Stimulated activated CD4-positive, alpha-beta T cell treated with anti-CD3 and anti-CD28 coated beads, Interleukin-1b, Interleukin-23, amount 100 ng/mL, for 4 hours (primary cell): ENCODE measurements at places on chromosomes 16 and 17.

- DNase-seq, result no peak
These were observed 34.2 kb downstream of the RMI2 start for GRCh38 chr16:11379420-11379819.

DNA sequence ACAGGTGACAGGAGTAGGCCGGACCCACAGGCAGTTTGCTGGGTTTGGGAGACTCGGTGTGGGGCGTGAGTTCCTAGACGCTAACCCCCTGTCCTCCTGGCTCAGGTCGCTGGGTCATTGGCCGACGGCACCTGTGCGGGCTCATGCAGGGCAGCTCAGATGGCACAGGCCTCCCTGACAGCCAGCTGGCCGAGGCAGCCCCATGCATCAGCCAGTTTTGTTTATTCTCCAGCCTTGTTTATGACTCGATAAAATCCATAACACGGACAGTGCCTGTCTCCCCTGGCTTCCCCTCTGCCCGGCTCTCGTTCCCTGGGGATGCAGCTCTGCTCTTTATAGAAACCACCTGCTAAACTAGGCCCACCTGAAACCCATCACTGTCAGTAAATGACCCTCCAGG lies 46.0 kb downstream of the SDK2 start:
- DNase-seq, result no peak

DNA sequence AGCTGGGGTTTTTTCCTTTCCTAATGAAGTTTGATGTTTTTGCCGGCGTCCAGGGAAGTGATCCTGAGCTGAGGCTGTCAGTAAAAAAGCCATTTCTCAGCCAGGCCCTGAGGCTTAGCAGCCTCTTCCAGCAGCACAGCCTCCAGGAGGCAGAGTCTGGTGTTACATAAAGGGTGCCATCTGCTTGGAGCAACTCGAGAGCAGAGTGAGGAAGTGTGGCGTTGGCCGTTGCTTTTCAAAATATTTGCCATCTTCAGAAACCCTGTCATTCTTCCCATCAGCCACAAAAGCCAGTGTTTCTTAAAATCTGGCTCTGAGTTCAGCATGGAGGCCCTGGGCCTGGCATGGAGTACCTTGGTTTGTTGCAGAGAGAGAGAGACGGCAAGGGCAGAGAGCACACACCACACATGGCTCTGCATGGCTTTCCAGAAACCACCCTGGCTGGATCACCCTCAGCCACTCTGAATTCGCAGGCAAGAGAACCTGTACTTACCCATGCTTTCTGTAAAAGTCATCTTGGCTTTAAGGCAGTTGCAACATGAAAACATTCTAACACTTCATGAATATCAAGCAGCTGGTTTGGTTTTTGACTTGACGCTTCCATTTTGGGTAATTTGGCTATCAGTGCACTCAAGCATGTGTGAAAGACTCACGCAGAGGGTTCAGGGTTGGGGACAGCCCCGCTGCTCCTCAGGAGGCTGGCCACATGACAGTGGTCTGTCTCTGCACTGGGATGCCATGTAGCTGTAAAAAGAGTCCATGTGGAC lies 21.0 kb downstream of the PMM2 start:
- no peak for DNase-seq

DNA sequence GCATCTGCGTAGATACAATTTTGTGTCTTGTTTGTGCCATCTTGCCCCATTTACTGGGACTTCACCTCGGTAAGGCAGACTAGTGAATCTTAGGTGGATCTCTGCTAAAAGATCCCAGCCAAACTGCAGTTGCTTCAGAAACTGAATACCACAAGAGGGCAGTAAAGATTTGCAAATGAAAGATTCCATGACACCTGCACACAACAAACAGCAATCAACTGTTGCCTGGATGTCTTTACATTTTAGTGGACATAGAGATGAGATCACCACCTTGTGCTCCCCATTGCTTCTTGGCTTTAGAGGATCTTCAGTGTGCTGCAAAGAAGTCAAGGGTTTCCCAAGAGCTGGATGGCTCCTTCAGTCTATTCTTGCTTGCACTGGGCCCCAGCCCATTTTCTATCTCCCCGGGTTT lies 119.2 kb upstream of the CACNG5 start:
- no peak for DNase-seq

DNA sequence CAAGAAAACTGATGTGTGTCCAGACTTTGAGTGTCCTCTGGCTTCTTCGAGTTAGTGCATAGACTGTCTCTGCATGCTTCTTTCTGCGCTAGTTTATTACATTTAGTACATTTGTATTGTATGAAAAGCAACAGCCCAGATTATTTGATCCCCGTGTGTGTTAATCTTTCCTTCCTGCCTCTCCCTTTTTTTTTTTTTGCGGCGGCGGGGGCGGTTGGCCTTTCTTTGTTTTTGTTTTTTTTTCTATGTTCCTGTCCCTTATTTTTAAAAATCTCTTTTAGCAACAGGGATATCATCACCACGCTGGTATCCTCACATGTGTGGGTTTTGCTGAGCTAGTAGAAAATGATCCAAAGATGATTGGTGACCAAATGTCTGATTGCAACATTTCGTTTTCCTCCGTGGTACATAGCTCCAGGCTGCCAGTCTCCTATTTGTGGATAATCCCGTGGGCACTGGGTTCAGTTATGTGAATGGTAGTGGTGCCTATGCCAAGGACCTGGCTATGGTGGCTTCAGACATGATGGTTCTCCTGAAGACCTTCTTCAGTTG lies 9.4 kb downstream of the SCPEP1 start:
- DNase-seq, result no peak

GRCh38 chr17:80005360-80006338 lies 30.0 kb downstream of the TBC1D16 start:
- peak; percentile 62 for DNase-seq

GRCh38 chr17:40355123-40355803 lies 9.3 kb downstream of the GJD3 start:
- DNase-seq, result peak; percentile 78

DNA sequence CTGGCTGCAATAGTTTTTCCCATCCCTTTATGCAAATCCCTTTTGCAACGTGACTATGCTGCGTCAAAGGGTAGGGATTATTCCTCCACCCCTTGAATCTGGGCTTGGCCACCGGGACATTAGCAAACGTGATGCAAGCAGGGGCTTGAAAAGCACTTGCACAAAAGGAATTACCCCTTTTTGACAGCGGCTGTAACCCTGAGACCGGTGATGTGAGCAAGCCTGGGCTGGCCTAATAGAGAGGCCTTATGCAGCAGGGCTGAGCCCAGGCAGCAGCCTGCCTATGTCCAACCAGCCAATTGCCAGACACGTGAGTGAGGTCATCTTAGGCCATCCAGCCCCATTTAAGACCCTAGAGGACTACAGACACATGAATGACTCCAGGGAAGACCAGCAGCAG lies 30.4 kb upstream of the PAFAH1B1 start:
- no peak for DNase-seq

GRCh38 chr17:33602981-33603380 lies 309.9 kb upstream of the ASIC2 start:
- DNase-seq, result no peak

DNA sequence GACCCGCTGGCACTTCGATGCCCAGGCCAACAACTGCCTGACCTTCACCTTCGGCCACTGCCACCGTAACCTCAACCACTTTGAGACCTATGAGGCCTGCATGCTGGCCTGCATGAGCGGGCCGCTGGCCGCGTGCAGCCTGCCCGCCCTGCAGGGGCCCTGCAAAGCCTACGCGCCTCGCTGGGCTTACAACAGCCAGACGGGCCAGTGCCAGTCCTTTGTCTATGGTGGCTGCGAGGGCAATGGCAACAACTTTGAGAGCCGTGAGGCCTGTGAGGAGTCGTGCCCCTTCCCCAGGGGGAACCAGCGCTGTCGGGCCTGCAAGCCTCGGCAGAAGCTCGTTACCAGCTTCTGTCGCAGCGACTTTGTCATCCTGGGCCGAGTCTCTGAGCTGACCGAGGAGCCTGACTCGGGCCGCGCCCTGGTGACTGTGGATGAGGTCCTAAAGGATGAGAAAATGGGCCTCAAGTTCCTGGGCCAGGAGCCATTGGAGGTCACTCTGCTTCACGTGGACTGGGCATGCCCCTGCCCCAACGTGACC lies 5.0 kb downstream of the WFIKKN2 start:
- no peak for DNase-seq

- no peak for DNase-seq
These were observed 658.9 kb downstream of the TOX3 start for GRCh38 chr16:51888016-51888415.

DNA sequence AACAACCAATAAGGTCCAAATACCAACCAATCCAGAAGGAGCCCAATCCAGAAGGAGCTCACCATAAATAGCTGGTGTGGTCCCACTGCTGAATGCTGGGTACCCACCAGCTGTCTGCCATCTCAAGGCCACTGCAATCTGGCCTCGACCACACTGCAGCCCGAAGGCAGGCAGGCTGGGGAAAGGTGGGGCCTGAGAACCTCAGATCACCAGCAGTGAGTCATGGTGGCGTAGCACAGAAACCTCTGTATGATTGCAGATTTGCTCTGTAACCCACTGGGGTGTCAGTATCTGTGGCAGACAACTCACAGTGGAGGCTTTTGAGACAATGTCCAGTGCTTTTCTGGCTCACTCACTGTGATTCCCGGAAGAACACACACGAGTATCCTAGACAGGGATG lies 14.7 kb upstream of the CMTR2 start:
- no peak for DNase-seq

DNA sequence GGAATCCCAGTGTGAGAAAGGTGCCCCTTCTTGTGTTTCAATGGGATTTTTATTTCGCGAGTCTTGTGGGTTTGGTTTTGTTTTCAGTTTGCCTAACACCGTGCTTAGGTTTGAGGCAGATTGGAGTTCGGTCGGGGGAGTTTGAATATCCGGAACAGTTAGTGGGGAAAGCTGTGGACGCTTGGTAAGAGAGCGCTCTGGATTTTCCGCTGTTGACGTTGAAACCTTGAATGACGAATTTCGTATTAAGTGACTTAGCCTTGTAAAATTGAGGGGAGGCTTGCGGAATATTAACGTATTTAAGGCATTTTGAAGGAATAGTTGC lies 567 bp downstream of the UBB start:
- peak; percentile 29 for DNase-seq

DNA sequence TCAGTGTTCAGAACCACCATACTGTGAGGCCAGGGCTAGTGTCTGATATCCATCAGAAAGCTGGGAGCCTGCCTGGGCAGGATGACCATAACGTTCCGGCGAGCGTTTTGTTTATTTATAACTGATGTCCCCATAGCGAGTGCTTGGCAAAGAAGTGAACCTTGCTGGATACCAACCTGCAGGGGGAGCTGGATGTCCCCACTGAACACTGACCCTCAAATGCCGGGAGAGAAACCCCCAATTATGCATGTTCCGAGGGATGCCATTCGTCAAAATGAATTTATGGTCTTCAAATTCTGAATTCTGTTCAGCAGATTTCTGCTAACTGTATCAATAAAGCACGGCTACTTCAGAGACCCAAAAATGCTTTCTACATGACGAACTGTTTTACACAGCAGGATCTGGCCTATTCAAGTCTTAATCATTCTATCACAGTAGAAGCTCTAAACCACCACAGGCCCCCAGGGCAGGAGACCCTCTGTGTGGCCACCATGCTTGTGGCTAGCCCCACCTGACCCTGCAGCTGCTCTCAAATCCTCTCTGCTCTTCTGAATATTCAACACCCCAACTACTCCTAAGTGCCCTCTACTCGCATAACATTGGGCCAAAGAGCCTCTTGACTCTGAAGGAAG lies 15.2 kb downstream of the MED24 start:
- no peak for DNase-seq

GRCh38 chr16:81600275-81600674 lies 155.7 kb downstream of the CMIP start:
- DNase-seq, result no peak

- no peak for DNase-seq
These were observed 55.4 kb downstream of the CREBBP start for GRCh38 chr16:3825103-3825502.

DNA sequence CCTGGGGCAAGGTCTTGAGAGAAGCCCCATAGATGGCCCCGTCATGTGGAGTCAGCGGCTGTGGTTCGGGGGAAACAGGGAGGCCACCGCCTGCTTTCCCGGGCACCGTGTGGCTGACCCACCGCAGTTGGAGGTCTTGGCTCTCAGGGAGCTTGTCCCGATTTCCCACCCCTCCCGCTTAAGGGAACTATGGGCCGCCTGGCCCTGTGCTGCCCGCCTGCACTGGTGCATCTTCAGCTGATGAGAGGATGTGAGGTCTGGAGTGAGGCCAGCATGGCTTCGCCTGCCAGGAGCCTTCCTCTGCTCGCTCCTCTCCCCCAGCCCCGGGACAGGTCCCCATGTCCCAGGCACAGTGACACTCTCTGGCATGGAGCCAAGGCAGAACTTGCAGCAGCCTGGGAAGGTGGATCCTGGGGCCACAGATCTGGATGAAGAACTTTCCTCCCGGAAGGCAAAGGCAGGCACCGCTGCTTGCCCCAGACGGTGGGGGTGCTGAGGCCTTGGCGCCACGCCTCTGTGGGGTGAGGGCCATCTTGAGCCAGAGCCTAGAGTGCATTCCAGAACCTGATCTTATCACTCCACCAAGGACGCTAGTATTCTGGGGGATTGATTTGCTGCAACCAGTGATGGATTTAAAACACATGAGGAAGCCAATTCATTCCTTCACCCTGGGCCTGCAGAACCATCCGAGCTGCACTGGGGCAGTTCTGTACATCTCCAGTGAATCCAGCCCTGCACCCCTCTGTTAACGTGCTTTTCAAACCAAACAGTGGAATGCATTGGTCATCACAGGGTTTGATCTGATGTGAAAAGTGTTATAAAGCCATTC lies 178.6 kb upstream of the TNRC6C start:
- DNase-seq, result no peak

GRCh38 chr17:77531641-77532040 lies 390.9 kb downstream of the SEC14L1 start:
- no peak for DNase-seq

GRCh38 chr16:56763291-56763916 lies 33.5 kb downstream of the NUP93 start:
- DNase-seq, result no peak

- no peak for DNase-seq
These were observed 2.4 kb downstream of the ZNF598 start for GRCh38 chr16:2007081-2007836.

DNA sequence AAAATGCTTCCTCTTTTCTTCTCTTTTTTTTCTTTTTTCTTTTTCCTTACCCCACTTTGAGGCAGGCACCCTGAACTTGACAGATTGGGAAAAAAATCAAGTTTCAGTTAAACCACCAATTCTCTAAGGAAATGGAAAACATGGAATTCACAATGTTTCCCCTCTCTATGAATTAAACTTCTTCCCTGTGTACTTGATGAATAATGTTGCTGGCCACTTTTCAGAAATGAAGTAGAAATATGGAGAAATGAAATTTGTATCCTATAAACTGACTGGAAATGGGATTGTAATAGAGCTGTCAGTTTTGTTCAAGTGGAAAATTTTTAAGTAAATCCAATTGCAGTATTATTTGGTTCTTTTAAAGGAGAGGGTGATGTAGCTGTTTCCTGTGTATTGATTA lies 129.8 kb downstream of the CLEC16A start:
- DNase-seq, result no peak
